Renal cortical epithelial cell (primary cell): ENCODE measurements at places on chromosomes 4 and X.

GRCh38 chr4:70313736-70314135 is 21.0 kb upstream of the CABS1 start:
- DNase-seq = no peak

DNA sequence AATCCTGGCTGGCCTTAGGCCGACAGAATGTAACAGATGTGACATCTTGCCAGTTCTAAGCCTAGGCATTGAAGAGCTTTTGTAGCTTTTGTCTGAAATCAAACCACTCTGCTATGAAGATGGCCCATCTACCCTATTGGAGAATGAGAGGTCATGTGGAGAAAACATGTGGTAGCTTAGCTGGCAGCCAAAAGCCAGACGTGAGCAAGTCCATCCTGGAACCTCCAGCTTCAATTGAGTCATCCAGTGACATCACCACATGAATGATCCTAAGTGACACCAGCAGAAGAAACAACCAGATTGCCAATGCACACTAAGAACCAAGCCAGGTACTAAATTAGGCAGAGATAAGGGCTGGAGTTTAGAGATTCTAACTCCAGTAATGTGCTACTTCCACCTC is 154.8 kb upstream of the ZFP42 start:
- DNase-seq = no peak

- no peak for DNase-seq
Observed at GRCh38 chr4:21198683-21199082, 498.4 kb downstream of the PACRGL start.

- DNase-seq = no peak
Observed at GRCh38 chr4:9685692-9686091, 95.7 kb upstream of the DRD5 start.

GRCh38 chrX:19372547-19373331 is 29.0 kb downstream of the PDHA1 start:
- no peak for DNase-seq
